Progenitor cell of endocrine pancreas (in vitro differentiated cells): ENCODE measurements at places on chromosomes 12 and 14. TPM values are rescaled to one million over a fixed set of nuclear protein-coding genes. Genes with fewer than 3 reads are reported as not detected.
A peak's percentile ranks its signal among the peaks of the same experiment; 100 is the strongest.

- no peak overlapping the region for H3K27ac ChIP-seq
- H3K27me3 ChIP-seq, result no peaks in the 10 kb centered on the region
- no peak overlapping the region for H3K4me3 ChIP-seq
These were observed 16.1 kb downstream of the GPR68 start for GRCh38 chr14:91228112-91229004.

DNA sequence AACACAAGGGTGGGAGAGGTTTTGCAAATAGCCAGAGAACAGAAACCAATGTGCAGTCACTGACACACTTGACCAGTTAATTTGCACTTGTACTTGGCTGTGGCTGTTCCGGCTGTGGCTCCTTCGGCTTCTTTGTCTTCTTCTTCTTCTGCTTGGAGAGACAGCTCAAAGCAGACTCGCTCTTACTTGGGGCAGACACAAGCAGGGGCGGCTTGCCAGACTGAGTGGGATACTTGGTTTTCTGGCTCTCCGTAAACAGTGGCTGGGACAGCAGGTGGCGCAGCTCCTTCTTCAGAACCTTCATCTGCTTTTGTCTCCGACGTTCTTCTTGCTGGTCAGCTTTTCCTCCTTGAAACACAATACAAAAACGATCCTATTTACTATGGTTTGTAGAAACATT is 25.0 kb downstream of the OTUB2 start:
- no peak for DNase-seq
- no peak overlapping the region for H3K27ac ChIP-seq
- H3K27me3 ChIP-seq, result no peaks in the 10 kb centered on the region

- no peak overlapping the region for H3K4me3 ChIP-seq
- no peak overlapping the region for H3K27ac ChIP-seq
- DNase-seq, result no peak
- H3K36me3 ChIP-seq, result peaks cover 29% of the 10 kb centered on the region
These were observed 176.5 kb downstream of the ZFP36L1 start for GRCh38 chr14:68616221-68616902.

GSG1 gene
- 0.46 and 0.80 TPM in 2 replicates for total RNA-seq

DNA sequence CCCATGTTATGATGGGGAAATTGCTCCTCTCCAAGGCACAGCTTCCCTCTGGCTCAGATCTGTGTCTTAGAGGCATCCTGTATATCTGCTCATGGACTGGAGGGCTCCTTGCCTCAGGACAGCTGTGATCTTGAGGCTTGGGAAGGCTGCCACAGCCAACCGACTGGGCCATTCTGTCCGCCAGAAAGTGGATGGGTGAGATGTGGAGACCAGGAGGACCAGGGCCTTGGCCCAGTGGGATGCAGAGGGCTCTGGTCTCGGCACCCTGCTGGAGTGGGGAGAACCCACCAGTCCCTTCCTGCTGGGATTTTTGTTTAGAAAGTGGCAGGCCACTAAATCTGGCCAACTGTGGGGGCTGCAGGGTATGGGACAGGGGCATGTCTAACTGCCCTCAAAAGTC is 148.6 kb downstream of the CALM1 start:
- H3K27me3 ChIP-seq, result no peaks in the 10 kb centered on the region
- DNase-seq, result no peak
- no peak overlapping the region for H3K27ac ChIP-seq

KCNA5 gene
- total RNA-seq, result 0.58 and 0.72 TPM in 2 replicates

DNA sequence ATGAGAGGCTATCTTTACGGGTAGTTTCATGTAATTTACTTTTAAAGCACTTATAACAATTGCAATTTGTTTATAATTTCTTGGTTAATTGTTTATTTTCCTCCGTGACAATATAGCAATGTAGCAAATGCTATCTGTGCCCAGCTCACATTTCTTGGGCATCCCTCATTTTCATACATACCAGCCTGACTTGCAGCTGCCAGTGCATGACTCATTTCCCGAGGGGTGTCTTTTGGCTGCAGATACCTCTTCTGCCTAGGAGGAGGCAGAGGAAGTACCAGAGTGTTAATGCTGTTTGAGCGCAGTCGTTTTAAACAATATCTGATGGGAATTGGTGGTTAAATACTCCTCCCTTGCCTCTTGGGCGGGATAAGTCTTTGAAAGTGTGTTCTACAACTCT is 104.2 kb upstream of the ABCD2 start:
- no peaks in the 10 kb centered on the region for H3K4me1 ChIP-seq
- H3K36me3 ChIP-seq, result no peaks in the 10 kb centered on the region
- H3K27me3 ChIP-seq, result no peaks in the 10 kb centered on the region
- no peak overlapping the region for H3K27ac ChIP-seq
- DNase-seq, result no peak

GRCh38 chr12:123388951-123389559 is 5.1 kb downstream of the KMT5A start:
- peak; percentile 22 for DNase-seq
- no peak overlapping the region for H3K4me3 ChIP-seq
- H3K27ac ChIP-seq, result no peak overlapping the region
- H3K27me3 ChIP-seq, result no peaks in the 10 kb centered on the region
- peaks cover 15% of the 10 kb centered on the region for H3K4me1 ChIP-seq

GRCh38 chr12:57765003-57765697 is 1.7 kb downstream of the CYP27B1 start:
- H3K27ac ChIP-seq, result no peak overlapping the region
- peaks cover 8% of the 10 kb centered on the region for H3K36me3 ChIP-seq
- peak overlapping the region; percentile 60 for H3K4me3 ChIP-seq
- peaks cover 63% of the 10 kb centered on the region for H3K27me3 ChIP-seq
